ENCODE measurements at places on chromosomes 11 and 22. TPM values are rescaled to one million over a fixed set of nuclear protein-coding genes. Genes with fewer than 3 reads are reported as not detected.

GRCh38 chr11:113184498-113184897, 129.9 kb upstream of the TTC12 start:
- no peak for DNase-seq

DNA sequence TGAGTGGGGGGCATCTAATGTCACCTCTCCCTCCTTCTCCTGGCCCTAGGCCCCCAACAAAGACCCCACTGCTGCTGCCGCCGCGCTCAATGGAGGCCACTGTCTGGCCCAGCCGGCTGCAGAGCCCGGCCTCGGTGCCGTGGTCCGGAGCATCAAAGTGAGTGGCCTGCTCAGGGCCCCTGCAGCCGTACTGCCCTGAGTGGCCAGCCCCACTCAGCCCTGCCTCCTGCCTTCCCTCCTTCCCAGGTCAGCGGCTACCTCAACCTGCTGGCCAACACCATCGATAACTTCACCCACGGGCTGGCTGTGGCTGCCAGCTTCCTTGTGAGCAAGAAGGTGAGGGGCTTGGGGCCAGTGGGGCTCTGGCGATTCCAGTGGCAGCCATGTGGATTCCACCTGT, 5.0 kb downstream of the SLC39A13 start:
- no peak for DNase-seq

- no peak for DNase-seq
Measured at GRCh38 chr11:45777127-45777969, 27.6 kb upstream of the SLC35C1 start.

GRCh38 chr22:43240614-43241013, 53.7 kb upstream of the TTLL12 start:
- DNase-seq, result no peak

Gene MS4A4E
- total RNA-seq, result 7.1 TPM
